ENCODE measurements at places on chromosomes 2 and 18.

DNA sequence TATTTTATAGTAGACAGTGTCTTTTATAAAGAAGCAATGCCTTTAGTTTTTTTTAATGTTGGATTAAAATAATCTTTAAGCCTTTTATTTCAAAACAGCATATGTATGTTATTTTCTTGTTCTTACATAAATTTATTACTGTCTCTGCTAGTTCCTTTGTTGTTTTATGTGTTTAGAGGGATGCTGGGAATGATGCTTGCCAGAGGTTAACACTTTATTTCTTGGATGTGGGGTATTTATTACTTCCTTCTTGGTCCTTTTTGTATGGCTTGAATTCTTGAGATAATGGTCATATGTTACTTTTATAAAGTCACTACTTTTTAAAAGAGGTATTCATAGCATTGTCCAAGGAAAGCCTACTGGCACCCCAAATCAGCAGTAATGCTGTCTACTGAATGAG lies 63.1 kb downstream of the ANKRD12 start:
- no peak for DNase-seq

DNA sequence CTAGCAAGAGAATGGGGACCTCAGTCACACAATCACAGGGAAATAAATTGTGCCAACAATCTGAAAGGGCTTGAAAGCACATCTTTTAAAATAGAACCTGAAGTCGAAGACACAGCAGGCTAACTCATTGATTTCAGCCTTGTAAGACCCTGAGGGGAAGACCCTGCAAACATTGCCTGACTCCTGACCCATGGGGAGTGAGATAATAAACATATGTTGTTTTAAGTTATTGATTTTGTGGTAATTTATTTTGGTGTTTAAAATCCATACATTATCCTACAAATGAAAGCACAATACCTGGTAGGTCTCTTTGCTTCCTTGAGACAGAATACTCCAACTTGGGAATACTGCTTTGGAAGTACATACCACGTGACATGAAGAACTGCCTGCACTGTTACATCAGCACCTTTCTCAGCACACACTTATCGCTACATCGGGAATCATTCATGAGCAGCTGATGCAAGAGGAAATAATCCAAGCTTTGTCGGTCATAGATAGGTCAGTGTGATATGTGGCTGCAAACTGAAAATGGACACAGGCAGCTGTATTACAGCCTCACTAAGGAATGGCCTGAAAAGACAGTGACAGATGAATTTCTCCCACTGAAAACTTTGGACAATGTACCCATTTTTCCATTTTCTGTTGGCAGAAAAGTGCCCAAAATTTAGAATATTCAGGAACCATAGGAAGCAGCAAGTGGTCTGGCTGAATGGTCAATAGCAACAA lies 494.5 kb upstream of the MAP2 start:
- peak; percentile 6 for DNase-seq

GRCh38 chr2:171478345-171478744 lies 43.9 kb upstream of the CYBRD1 start:
- no peak for DNase-seq

DNA sequence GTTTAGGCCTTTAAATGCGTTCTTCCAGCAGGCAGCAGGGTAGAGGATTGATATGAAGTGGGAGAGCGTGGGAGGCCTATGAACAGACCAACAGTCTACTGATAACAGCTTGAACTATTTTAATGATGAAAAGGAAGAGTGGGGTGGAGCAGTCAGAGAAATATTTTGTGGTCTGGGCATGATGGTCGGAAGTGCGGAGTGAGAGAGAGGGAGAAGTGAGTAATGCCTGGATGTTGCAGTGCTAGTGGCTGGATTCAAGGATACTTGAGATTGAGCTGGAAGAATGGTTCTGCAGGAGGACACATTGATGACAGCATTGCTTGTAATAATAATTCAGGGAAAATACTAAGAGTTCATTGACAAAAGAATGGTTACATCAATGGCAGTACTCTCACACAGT lies 151.0 kb upstream of the DAPL1 start:
- DNase-seq = peak; percentile 34

- DNase-seq = no peak
These were observed 24.3 kb upstream of the RESP18 start for GRCh38 chr2:219356834-219357233.

DNA sequence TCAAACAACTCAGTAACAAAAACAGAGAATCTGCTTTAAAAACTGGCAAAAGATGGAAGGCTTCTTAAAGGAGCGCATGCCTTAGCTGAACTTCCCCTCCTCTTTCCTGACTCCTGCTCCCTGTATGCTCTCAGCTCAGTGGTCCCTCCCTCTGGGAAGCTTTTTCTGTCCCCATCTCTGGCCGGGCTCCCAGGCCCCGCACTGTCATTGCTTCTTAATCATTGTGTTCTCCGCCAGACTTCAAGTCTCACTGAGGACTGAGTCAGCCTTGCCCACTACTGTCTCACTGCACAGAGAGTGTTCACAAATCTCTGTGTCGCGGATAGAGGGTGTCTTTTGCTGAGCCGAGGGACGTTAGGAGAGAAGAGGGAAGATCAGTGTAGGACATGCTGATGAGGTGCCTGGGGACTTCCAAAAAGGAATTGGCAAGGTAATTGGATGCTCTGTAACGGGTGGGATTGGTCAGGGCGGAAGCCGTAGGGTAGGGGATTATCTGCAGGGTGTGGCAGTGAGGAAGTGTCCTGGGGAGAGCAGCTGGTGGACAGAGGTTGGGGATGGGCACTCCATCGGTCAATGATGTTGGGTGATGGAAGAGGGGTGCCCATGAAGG lies 16.2 kb downstream of the TOGARAM2 start:
- DNase-seq = no peak

- DNase-seq = peak; percentile 23
These were observed 27.9 kb downstream of the RIF1 start for GRCh38 chr2:151437630-151438029.

GRCh38 chr2:18503376-18504228 lies 56.9 kb downstream of the RDH14 start:
- DNase-seq = no peak

- DNase-seq = peak; percentile 33
These were observed 91.8 kb downstream of the CABLES1 start for GRCh38 chr18:23226930-23227725.

- peak; percentile 28 for DNase-seq
These were observed 195.7 kb downstream of the MTCL1 start for GRCh38 chr18:8901019-8901418.

GRCh38 chr2:126786765-126787164 lies 111.9 kb upstream of the TEX51 start:
- DNase-seq = no peak

DNA sequence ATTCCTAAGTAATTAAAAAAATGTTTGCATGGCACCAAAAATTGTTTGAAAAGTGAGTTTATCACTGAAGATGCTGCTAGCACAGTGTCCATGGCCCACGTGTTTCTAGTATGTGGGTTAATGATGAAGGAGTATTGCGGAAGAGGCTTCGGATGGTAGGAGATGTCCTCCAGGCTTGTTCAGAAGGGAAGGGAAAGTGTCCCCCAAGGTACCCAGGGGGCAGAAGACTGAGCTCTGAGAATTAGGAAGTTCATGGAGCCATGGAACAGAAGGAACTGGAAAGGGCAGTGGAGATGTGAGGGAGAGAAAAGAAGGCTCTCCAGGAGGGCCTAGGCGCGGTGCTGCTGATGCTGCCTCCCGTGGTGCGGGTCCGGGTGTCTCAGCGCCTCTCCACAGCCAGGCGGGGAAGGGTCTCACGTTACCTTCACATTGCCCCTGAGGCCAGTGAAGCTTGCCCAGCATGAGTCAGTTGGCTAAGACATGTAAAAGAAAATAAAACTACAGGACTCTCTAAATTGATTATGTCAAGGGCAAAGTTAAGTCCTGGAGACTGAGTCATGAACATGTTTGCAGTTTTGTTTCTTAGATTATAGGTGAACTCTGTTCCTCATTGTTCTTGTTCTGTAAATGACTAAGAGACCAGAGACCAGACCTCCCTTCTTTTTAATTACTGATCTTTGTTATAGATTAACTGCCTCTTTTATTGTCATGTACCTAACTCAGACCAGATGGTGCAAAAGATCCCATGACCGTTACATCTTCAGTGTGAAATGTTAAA lies 89.0 kb downstream of the MTCL1 start:
- no peak for DNase-seq
